ENCODE measurements at places on chromosomes 6 and 20.

- DNase-seq = no peak
Measured at GRCh38 chr6:170269846-170270541, 20.9 kb downstream of the DLL1 start.

GRCh38 chr20:47985092-47985850, 200.0 kb upstream of the SULF2 start:
- no peak for DNase-seq

DNA sequence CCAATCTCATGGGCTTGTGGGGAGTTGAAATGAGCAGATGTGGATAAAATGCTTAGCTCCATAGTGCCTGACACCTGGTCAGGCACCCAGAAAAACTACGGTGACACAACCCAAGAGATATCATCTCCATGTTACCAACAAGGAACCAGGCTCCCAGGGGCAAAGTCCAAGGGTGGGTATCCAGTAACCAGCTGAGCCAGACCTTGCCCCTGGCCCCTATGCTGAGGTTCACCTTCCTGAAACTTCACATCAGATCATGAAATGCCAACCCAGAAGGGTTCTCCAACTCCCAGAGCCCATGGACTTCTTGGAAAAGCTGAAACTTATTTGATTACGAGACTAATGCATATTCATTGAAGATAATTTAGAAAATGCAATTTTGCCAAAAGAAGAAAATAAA, 141.8 kb upstream of the KCNG1 start:
- no peak for DNase-seq

DNA sequence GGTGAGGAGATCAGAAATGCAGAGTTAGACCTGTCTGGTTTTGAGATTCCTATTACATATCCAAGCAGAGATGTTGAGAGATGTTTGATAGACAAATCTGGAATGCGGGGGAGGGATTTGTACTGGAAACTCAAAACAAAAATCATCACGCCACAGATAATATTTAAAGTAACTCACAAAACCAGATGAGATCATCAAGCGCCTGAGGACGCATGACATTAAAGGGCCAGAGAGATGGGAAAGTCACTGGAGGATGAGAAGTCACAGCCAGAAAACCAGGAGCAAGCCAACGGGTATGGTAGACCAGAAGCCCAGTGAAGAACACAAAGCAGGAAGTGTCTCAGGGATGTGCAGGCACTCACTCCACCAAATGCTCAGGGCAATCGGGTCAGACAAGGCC, 87.7 kb downstream of the DLL1 start:
- DNase-seq = no peak

GRCh38 chr20:60512443-60512842, 554.2 kb downstream of the CDH26 start:
- DNase-seq = no peak

GRCh38 chr6:130239755-130240154, 17.0 kb upstream of the SAMD3 start:
- DNase-seq = no peak

- DNase-seq = no peak
Measured at GRCh38 chr20:37392441-37393195, 46.7 kb downstream of the SRC start.

DNA sequence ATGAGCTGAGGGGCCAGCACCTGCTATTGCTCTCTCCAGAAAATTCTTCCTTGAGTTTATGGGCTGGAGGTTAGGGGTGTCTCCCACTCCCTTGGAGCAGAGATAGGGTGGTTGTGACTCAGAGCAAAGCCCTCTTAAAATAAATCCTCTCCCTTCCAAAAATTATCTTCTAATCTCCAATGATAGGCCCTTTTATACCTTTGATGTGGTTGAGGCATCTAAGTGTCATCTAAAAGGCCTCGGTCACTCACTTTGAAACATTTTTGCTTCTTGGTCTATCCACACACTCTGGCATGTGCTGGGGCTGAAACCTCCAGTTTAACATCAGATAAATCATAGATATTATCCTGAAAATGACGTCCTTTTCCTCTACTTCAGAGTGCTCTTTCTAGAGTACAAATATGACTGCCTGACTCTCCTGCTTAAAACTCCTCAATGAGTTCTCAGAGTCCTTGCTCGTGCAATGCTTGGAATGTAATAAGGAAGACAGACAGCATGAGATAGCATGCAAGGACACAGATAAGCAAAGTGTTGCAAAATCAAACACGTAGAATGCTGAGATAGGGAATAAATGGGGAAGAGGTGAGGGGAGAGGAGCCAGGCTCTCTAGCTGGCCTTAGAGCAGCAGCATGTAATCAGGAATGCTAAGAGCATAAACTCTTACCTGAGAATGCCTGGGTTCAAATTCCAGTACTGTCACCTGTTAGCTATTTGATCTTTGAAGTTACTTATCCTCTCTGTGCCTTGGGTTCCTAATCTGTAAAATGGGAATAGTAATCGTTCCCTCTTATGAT, 374.1 kb upstream of the CITED2 start:
- no peak for DNase-seq

- no peak for DNase-seq
Measured at GRCh38 chr6:128580224-128581110, 60.1 kb upstream of the PTPRK start.

GRCh38 chr6:126302191-126302590, 37.7 kb upstream of the CENPW start:
- DNase-seq = no peak

- no peak for DNase-seq
Measured at GRCh38 chr20:48714764-48715163, 113.0 kb downstream of the PREX1 start.

DNA sequence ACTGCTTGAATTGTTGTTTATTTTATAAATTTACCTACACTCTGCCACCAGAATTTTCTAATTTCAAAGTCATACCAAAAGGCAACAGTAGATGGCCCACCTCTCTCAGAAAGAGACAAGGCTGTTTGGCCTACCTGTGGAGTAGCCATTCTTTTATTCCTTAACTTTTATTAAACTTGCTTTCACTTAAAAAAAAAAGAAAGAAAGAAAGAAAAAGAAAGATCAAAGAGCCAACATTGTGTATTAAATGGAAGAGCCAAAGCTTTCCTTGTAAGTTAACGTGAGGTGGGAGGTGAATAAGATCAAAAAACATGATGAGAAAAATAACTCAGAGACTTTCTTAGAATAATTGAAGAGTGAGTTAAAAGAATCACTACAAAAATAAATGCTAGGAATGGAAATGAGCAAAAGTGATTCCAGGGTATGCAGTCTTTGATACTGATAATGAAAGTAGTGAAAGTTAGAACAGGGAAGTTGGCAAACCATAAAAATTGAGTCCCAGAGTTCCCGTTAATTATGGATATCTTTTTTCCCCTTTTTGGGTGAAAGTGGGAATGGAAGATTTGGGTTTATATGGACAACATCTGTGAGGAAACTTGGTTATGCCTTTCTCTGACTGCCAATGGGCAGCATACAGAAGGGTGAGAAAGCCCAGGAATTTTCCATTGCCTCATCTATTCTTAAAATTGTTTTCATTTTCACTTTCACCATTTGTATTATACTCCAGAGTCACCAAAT, 35.9 kb upstream of the MYB start:
- no peak for DNase-seq

- no peak for DNase-seq
Measured at GRCh38 chr6:126376682-126377081, 36.8 kb downstream of the CENPW start.

DNA sequence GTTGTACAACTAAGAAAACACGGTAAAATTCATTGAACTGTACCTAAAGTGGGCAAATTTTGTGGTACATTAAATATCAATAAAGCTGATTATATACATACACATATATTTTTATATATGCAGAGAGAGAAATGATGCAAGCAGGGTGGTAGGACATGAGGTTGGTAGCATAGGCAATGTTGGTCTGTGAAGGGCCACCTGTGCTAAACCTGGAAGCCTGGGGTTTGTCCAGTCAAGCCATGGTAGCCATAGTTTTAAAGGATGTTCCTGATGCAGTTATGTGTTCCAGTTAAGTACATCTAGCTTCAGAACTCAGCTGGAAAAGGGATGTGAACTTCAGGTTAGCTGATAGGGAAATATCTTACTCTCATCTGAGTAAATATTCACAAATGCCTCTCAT, 60.1 kb downstream of the TRIM38 start:
- DNase-seq = no peak

- no peak for DNase-seq
Measured at GRCh38 chr6:100177956-100178355, 183.9 kb upstream of the MCHR2 start.

- DNase-seq = peak; percentile 25
Measured at GRCh38 chr6:37354526-37355384, 972 bp downstream of the RNF8 start.

- DNase-seq = no peak
Measured at GRCh38 chr6:10528158-10528981, 7.2 kb downstream of the GCNT2 start.

DNA sequence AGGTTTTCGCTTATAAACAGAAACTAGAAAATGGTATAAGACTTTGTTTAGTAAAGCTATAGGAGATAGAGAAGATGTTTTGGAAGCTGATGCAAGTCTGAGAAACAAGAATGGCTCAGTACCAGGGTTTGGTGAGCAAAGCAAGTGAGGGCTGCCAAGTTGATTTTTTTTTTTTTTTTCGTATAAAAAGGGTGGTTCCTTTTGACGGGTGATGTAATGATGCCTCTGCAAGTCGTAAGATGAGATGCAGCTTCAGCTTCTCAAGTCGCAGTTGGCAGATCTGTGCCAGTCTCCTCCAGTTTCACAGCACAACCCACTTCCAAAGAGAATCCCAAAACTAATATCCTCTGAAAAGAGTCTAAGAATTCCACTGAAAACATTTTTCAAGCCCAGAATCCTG, 252.8 kb upstream of the CDH4 start:
- no peak for DNase-seq

- no peak for DNase-seq
Measured at GRCh38 chr6:24100024-24100769, 25.8 kb upstream of the NRSN1 start.

DNA sequence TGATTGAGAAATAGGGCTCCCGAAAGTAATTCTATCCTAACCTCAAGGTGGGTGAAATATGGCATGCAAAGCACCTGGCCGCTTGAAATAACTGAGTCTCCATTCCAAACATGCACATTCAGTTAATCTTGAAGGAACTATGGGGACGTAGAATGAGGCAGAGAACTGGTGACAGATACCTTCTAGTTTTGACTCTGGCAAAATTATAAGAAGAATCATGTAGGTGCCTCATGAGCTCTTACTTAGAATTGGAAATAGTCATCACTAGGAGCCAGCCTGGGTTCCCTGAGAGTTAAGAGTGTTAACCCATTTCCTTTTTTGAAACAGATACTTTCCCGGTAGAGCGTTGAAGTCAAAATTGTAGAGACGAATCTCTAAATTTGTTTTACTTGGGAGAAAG, 49.3 kb downstream of the RPF2 start:
- DNase-seq = no peak

- DNase-seq = no peak
Measured at GRCh38 chr6:5521322-5521721, 260.0 kb downstream of the FARS2 start.

DNA sequence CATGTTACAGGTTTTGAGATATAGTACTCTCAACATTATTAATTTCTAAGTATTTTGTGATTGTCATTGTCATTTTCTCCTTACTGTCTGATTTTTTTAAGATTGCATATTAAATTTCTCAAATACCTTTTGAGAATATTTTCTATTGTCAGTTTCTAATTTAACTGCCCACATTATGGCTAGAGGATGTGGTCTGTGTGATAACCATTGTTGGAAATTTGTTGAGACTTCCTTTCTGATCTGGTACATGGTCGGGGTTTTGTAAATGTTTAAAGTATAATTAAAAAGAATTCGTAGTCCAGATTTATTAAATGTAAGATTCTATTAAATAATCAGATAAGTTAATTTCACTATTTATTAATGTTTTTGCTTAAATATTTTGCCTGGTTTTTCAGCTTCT, 60.1 kb downstream of the SLX4IP start:
- DNase-seq = no peak

DNA sequence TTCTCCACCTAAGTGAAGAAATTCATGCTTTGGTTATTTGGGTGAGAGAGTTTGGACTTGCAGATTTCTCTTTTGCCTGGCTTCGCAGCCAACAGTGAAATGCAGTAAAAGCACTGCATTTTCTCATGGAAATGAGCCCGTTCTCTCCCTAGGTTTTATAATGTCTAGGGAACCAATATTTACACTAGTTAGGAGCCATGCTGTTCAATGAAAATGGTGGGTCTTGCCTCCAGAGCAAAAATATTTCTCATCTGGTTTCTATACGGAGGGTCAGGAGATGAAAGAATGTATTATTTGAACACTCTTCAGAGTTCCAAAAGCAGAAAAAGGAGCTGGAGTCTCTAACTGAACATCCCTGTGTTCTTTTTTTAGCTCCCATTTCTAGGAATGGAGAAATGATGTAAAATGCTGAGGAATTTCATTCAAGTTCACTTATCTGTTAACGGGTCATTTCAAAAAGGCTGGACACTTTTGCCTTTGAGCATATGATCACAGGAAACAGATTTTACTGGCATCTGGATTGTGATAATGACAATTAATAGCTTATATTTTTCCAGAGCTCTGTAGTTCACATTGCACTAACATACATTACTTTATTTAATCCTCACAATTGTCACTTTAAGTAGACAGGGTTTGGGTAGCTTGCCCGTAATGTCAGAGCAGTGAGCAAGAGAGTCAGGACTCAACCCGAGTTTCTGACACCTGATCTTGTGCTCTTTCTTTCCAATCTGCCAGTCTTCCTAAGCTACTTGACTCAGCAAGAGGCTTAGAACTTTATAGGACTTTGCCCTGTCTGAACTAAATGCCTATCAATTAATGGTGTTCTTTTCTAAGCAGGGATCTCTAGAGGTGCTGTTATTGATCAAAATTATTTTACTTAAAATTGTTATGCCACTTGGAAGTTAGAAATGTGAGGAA, 78.0 kb downstream of the PPP1R14C start:
- DNase-seq = no peak

GRCh38 chr6:7471171-7471570, 70.3 kb upstream of the DSP start:
- no peak for DNase-seq

DNA sequence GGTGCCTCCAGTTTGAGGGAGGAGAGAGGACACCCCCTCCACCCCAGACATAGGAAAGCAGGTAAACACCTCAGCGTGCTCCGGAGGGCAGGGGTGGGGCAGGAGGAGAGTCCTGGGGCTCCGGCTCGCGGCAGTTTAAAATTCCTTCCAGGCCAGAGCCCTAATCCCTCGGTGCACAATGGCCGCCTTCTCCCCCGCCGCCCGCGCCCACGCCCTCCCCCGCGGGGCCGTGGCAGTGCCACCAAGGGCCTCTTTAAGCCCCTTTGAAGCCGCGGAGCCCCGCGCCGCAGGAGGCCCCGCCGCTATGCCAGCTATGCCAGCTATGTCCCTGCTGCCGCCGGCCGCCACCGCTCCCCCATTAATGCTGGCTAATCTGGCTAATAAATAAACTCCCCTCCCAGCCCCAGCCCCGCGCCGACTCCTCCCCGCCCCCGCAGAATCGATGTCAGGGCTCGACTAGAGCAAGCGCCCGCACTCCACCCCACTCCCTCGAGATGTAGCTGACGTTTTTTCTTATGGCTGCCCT, 125.1 kb downstream of the MRPL14 start:
- no peak for DNase-seq

GRCh38 chr6:15489261-15489962, 173.4 kb downstream of the DTNBP1 start:
- DNase-seq = peak; percentile 22

Data from omental fat pad (tissue), 4 donors.